OCI-LY7 (cell line): ENCODE measurements at places on chromosomes 4 and X.

DNA sequence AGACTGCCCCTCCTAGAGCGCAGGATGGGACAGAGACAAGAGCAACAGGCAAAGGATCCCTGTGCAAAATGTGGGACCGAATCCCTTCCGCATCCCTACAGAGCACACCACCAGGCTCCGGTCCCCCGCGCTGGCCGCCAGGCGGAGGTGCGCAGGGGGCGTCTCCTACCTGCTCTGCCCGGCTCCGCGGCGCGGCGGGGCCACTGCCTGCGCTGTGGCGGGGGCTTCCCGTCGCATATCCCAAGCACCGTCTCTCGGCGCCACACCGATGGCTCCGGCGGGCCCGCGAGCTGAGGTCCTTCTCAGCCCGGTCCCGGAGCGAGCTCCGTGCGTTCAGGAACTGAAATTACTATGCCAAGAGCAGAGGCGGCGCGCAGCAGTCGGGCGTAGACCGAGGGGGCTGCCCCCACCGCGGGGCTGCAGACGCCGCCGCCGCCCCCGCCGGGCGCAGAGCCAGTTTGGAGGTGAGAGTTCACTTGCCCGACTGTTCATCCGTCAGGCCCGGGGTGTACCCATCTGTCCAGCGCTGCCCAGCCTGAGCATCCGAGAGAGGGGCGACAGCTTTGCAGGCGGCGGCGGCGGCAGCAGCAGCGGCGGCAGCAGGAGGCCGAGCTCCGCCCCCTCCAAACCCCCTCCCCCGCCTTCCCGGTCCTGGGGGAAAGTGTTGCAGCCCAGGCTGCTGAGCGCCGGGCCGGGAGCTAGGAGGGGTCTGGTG lies at the start of gene GPRIN3:
TSS of gene GPRIN3 (minus strand) at position 355 of the 715 bp plus-strand sequence. CDS start 57,690 bp downstream, outside the sequence.
- DNase-seq: peak; percentile 67

DNA sequence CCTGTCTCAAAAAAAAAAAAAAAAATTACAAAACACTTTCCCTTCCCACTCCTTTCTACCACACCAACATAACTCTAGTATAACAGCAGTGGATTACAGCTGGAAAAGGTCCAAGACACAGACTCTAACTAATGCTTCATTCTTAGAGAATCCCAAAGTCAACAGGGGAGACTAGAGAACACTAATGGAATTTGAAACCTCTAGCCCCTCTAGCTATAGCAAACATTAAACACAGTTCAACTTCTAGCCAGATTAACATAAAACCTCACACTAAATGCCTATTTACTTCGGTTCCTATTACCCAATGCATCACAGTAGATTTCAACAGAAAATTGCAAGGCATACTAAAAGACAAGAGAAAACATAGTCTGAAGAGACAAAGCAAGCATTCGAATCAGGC lies 10.5 kb upstream of the DHX15 start:
- no peak for DNase-seq

DNA sequence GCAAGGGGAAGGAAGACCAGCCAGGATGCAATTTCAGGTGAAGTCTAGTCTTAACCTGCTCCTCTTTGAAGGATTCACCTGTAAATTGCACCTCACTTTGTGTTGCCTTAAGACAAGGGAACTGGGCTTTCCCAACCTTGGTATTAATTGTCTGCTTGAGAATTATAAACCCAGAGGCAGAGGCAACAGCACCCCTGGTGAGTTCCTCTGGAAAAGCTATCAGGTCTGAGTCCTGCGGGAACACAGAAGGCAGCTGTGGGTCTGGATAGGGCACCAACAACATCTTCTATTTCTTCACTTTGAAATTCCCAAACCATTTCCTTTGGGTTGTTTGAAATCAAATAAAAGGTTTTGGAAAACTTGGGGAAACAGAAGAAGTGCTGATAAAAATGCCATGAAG lies 109.2 kb upstream of the NPY2R start:
- no peak for DNase-seq

GRCh38 chrX:154478728-154479622 lies at the start of gene LAGE3:
LAGE3 (minus strand) TSS chrX:154479281; CDS start chrX:154478915, 366 bp downstream.
- DNase-seq: peak; percentile 92

DNA sequence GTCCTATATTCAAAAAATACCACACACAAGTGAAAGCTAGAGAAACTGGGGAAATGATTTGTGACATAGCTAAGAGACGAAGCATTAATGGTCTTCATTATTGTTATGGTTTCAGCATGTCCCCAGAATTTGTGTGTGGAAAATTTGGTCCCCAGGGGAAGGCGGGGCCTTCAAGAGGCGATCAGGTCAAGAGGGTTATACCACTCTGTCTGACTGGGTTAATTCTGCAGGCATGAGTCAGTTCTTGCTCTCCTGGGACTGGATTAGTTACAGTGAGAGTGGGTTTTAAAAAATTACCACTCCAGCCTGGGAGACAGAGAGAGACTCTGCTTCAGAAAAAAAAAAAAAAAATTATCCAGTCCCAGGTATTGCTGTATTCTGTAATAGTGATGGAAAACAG lies 2.1 kb upstream of the MTNR1A start:
- no peak for DNase-seq

DNA sequence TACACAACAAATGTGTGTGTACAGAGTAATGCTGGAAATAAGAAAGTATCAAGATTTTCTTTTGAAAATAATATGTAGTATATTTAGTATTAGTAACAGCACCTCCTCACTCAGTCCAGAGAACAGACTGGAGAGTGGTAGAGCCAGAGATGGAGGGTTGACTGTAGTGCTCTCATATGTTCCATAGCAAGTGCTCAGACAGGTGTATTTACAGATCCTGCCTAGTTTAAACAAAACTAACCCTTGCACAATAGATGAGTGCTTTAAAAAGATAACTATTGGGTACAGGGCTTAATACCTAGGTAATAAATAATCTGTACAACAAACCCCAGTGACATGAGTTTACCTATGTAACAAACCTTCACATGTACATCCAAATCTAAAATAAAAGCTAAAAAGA lies 381.0 kb upstream of the EMCN start:
- DNase-seq: no peak
